ENCODE measurements at places on chromosomes 1 and 21.

- DNase-seq, result no peak
Observed at GRCh38 chr1:236522937-236523703, 662 bp upstream of the LGALS8 start.

- DNase-seq, result no peak
Observed at GRCh38 chr1:99365141-99365540, 100.8 kb downstream of the PLPPR4 start.

DNA sequence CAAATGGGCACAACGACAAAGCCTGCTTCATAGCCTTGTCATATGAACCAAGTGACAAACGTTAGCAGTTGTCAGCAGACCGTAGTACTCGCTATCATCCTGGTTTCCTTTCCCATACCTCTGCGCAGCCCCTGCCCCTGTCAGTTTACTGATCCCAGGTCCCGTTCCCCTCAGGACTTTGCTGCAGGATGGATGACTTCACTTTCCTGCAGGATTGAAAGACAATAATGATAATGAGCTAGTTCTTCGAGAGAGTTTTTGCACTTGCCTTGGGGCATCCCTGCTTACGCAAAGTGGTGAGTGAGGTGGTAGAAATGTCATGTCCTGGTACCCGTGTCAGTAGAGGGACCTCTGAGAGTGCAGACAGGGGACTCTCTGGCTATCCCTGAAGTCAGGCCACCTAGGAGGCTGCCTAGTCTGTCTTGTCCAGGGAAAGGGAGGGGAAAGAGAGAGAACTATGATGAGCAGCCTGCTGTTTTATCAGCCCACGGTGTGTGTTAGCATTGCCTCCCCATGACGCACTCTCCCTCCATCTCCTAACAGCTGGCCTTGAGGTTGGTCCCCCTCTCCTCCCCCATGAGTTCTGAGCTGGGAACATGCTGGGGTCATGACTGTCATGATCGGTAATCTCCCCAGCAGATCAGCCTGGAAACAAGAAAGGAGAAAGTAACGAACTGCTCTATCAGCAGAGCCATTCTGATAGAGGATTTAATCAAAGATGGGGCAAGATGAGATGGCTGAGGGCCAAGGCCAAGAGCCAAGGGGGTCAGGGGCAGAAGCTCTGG, 53.7 kb downstream of the ELK4 start:
- DNase-seq, result no peak

GRCh38 chr1:67892476-67893125, 59.3 kb upstream of the GNG12 start:
- no peak for DNase-seq

DNA sequence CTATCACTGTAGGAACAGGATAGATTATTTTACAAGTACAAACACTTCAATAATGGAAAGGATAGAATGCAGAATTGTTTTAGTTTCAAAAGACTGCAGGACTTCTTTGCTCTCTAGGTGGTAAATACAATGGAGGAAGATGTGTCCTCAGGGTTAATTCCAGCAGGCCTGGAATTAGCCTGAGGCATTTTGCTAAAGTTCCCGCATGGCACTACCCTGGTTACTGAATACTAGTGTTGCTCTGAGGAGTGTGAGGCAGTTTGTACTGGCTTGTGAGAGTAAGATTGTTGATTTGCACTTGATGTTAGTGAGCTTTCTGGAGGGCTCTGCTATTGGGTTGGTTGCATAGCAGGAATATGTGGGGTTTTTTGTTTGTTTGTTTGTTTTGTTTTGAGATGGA, 61.4 kb downstream of the FASLG start:
- DNase-seq, result no peak

DNA sequence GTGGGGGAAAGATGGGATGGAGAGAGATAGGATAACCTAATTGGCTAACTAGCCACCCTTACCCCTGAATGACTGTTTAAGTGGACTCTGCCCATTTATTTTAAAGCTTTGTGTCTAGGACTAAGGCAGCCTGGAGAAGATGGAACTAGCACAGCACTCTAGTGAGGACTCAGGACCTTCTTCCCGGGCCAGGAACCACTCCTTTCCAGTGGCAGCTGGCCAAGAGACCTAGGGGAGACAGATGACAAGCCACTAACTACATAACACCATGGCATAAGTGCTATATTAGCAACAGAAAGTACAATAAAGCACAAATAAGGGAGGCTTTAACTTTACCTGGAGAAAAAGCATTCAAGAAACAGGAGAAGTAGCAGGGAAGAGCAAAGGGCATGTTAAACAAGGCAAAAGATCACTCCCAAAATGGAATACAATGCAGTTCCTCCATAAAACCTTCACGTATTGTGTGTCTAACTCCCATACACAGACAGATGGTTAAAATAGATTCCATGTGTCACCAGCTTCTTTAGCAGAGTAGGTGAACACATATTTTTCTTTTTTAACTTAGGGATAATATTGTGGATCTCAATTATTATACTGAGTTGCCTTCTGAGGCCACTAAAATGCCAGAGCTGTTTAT, 20.6 kb downstream of the CLCA1 start:
- DNase-seq, result no peak

DNA sequence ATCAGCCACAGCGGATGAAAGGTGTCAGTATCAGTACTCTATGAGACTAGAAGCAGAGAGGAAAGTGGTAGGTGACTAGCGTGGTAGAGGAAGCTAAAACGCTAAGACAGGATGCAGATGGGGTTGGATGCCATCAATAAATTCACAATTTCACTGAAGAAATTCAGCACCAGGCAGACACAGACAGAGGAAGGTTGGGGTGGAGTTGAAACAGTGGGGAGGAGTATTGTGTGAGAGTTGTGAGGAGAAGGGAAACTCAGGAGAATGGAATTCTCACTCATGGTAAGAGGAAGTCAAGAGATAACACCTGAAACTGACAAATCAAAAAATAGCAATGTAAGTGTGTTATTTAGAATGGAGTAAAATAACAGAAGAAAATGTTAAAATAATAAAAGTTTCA, 208.5 kb upstream of the DAB1 start:
- DNase-seq, result no peak
